ENCODE measurements at places on chromosomes 6 and 20. TPM values are rescaled to one million over a fixed set of nuclear protein-coding genes. Genes with fewer than 3 reads are reported as not detected.

The SLC52A3 gene
- 0.33 TPM for total RNA-seq

- DNase-seq: no peak
Measured at GRCh38 chr20:30286157-30286556, 971.3 kb upstream of the DEFB115 start.

DNA sequence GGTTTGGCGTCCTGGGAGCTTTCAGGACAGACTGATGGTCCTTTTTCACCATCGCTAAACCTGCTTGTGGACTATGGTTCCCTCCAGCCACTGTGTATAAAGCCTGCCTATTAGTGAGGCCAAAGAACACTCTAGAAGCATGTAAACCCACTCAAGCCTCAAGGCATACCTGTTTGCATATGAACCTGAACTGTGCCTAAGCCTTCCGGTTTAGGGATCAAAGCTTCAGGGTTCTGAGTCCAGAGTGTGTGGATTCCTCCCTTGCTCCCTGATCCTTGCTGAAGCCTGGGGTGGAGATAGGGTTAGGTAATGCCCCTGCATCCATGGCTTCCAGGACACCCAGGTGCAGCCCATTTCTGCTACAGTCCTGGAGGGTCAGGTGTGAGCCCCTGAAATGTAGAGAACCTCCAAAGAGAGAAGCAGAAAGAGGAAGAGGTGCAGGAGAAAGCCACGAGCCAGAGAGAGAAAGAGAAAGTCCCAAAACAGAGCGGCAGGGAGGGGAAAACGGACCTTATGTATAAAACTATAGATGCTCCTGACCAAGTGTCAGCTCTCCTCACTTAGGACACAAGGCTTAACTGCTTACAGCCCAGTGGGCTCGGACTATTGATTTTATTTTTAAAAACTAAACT lies 93.3 kb downstream of the SCML4 start:
- DNase-seq: no peak

GRCh38 chr20:53678990-53679596 lies 85.5 kb upstream of the ZNF217 start:
- no peak for DNase-seq

DNA sequence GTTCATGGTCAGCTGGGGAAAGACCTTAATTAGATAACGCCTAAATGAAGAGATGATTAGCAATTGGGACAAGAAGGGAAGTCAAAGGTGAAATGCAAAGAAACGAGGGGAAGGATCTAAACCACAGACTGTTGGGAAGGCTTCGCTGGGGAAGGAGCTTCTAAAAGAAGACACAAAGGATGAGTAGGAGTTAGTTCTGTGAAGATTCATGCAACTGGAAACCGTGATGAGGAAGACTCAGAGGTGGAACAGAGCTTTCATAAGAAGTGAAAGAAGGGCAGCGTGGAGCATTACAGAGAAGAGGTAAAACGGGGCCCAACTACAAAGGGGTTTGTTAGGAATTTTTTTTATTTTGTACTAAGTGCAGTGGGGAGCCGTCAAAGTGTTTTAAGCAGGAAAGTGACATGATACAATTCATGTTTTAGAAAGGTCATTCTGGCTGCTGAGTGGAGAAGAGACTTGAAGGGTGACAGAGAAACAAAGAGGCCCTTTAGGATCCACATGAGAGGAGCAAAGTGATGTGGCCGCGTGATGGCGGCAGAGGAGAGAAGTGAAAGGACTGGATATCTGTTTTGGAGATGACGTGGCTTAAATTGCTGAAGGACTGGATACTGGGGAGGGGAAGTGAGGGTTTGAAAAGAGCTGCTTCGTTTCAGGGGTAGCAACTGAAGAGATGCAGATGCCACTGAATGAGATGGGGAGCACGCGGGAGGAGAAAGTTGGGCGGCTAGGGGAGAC lies 33.6 kb downstream of the TTI1 start:
- no peak for DNase-seq

GRCh38 chr6:147603392-147604081 lies 95.0 kb downstream of the SAMD5 start:
- no peak for DNase-seq

The TRIM27 gene
- total RNA-seq: 68.0 TPM

The ACSS2 gene
- 48.5 TPM for total RNA-seq

- DNase-seq: no peak
Measured at GRCh38 chr20:63167026-63167917, 48.7 kb downstream of the YTHDF1 start.

The TREML4 gene
- total RNA-seq: not detected

DNA sequence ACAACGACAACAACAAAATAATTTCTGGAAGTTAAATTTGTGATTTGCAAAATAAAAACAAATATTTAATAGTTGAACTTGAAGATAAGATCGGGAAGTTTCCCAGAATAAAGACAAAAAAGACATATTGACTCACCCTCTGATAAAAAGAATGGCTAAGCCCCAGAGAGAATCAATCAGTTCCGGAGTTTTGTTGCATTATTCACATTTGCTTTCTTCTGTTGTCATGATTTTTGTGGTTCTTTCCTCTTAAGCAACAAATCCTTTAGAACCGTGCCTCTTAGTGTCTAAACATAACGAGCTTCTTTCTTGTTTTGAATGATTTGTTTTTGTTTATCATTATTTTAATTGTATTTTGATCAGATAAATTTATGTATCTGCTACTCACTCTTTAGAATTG lies 337.7 kb upstream of the PRND start:
- DNase-seq: no peak

The BEND6 gene
- 3.4 TPM for total RNA-seq

DNA sequence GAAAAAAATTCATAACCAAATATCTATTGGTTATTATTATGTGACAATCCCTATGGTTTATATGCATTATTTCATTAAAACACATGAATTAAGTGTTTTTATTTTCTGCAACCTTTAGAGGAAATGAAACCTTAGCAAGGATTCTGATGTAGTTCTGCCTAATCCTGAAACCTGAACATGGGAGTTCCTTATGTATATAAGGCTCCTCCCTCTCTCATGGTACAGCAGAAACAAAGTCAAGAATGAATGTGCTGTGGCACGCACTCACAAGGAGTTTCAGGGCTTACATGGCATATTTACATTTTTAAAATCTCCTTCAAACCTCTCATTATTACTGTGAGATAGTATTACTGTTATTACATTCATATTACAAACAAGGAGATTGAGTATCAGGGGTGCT lies 426.4 kb upstream of the CITED2 start:
- DNase-seq: no peak

- no peak for DNase-seq
Measured at GRCh38 chr6:162404951-162405350, 322.6 kb downstream of the PRKN start.

GRCh38 chr20:53645582-53645897 lies 51.9 kb upstream of the ZNF217 start:
- DNase-seq: no peak

GRCh38 chr6:167487749-167488664 lies 163.1 kb downstream of the TTLL2 start:
- DNase-seq: no peak

The ID4 gene
- total RNA-seq: 713 TPM

The NKX2-4 gene
- total RNA-seq: not detected

DNA sequence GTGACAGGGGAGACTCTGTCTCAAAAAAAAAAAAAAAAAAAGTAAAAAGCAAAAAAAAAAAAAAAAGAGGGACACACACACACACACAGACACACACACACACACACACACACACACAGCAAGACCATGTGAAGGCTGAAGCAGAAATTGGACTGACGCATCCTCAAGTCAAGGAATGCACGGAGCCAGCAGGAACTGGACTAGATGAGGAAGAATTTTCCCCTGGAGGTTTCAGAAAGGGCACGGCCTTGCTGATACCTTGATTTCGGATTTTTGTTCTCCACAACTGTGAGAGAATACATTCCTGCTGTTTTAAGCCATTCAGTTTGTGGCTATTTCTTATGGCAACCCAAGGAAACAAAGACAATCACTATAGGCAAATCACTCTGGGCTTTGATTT lies 176.9 kb upstream of the SALL4 start:
- DNase-seq: no peak

The IMPG1 gene
- not detected for total RNA-seq

GRCh38 chr20:22890594-22891300 lies 144.4 kb upstream of the SSTR4 start:
- no peak for DNase-seq

DNA sequence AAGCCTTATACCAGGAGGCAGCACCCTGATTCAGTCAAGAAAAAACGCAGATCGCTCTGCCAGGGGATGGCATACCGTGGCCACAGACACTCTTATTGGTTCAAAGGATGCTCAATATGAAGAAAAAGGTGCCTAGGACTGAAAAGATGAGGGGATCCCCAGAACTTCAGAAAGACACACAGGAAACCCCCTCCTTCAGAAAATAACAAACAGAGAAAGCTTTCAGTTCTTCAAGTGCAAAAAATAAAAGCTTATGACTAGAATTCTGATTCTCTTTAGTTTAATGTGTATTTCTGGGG lies 17.7 kb upstream of the MYB start:
- DNase-seq: no peak

GRCh38 chr6:222468-222867 lies 69.8 kb upstream of the DUSP22 start:
- no peak for DNase-seq

- no peak for DNase-seq
Measured at GRCh38 chr6:34511214-34511914, 44.8 kb downstream of the SPDEF start.

The BPIFB1 gene
- total RNA-seq: not detected

DNA sequence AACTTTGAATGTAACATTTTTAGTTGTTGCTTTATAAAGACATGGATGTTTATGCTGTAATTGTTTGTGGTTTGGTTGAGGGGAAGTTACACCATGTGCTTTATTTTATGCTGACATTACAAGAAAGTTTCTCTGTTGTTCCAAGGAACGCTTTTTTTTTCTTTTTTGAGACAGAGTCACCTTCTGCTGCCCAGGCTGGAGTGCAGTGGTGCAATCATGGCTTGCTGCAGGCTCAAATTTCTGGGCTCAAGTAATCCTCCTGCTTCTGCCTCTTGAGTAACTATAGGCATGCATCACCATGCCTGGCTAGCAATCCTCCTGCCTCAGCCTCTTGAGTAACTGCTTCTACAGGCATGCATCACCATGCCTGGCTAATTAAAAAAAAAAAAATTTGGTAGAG lies 21.0 kb upstream of the IFNGR1 start:
- DNase-seq: peak; percentile 12

DNA sequence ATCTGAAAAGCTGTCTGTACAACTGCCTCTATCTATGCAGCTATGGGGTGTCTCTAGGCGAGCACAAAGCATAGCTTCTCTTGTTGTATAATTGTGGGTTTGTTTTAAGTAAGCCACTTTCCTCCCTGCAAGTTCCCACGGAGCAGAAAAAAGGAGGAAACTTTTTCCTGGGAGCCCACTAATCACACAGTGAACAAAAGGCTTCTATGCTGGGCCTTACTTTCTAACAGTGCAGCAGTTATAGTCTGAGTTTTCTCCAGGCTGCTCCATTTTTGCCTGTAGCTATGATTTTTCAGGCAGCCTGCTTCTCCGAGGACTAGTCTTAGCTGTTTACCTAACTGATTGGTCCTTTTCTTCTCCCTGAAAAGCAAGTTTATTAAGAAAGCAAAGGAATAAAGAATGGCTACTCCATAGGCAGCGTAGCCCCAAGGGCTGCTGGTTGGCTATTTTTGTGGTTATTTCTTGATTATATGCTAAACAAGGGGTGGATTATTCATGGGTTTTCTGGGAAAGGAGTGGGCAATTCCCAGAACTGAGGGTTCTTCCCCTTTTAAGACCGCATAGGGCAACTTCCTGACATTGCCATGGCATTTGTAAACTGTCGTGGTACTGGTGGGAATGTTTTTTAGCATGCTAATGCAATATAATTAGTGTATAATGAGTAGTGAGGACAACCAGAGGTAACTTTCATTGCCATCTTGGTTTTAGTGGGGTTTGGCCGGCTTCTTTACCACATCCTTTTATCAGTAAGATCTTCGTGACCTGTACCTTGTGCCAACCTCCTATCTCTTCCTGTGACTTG lies 84.3 kb downstream of the OPRM1 start:
- no peak for DNase-seq

The DCDC2 gene
- 14.8 TPM for total RNA-seq

The OXT gene
- not detected for total RNA-seq

- peak; percentile 67 for DNase-seq
Measured at GRCh38 chr20:25247000-25247517, 826 bp upstream of the PYGB start.

DNA sequence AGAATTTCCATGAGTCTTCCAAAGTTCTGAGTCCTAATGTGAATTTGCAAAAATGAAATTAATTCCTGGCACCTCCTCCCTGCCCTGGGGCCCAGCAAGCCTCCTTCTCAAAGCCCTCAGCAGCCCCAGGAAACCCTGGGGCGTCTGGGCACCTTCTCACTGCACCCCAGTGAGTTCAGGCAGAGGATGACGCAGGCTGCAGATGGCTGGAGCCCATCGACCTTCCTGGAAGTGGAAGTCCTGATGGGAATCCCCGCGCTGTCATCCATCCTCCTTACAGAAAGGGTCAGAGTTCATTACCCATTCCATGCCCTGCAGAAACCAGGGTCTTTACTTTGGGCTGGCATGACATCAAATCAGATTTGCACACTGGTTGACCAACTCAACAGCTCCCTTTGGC lies 31.6 kb downstream of the DLL1 start:
- DNase-seq: no peak

DNA sequence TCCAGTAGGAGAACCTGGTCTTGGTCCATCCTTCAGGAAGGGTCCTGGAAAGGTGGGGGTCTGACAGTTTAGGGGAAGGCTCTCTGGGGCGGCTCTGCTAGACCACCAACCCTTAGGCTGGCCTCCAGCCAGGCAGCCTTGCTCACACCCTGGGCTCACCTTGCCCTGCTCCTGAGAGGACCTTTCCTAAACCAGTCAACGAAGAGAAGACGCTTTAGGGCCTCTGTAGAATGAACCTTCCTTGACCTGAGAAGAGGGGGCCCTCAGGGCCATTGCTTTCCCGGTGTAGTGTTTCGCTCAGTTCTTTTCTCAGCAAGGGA lies 1.1 kb downstream of the CDC25B start:
- DNase-seq: no peak

GRCh38 chr6:76326871-76327270 lies 254.4 kb upstream of the IMPG1 start:
- no peak for DNase-seq

The ABHD16A gene
- 81.4 TPM for total RNA-seq

DNA sequence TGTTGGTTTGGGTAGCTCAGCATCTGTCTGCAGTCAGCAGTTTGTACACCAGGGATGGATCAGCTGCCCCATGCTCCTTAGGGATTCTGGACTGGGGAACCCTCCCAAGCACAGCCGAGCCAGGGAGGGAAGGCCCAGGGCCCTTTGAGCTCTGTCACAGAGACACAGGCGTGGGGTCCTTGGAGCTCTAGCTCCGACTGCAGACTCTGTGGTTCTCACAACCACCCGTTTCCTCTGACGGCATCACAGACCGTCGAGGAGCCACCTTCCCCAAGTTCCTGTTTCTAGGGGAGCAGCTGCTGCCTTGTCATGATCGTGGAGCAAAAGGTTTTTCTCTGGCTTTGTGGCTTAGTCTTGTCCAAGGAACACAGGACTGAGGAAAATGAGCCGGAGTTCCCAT lies at the start of gene SLA2:
Gene SLA2 (minus strand): TSS at position 199 of the 400 bp plus-strand sequence. CDS start 4,861 bp downstream, outside the sequence.
- DNase-seq: peak; percentile 5
